ENCODE measurements at places on chromosomes 4 and X.

- no peak for DNase-seq
These were observed 683.1 kb downstream of the KCTD8 start for GRCh38 chr4:43765514-43765913.

DNA sequence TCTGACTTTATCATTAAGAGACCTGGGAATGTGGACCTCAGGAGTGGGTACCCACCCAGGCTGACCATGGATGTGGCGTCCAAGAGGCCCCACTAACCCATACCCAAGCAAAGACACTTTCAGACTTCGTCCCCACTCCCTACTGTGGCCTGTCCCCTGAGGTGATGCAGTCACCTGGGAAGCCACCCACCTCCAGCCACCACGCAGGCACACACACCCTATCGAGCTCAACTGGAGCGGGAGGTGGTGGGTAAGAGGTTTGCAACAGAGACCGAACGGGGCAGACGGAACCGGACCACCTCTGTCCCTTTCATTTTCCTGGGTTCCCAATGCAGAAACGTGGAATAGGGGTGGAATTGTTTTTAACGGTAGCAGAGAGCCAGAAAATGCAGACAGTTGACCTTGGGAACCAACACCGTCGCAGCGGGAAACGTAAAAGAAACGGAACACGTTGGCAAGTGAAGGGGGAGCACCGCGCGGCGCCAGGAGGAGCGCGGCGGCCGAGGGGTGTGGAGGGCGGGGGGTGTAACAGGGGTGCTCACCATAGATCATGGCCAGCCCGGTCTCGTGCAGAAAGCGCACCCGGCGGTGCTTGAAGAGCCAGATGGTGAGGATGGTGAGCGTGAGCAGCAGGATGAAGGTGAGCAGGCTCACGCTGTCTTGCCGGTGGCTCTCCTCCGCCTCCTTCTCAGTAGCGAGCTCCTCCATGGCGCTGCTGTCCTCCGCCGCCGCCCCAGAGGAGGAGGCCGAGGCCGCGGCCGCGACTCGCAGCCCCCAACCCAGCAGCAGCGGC lies 559 bp downstream of the SLC9A7 start:
- no peak for DNase-seq

DNA sequence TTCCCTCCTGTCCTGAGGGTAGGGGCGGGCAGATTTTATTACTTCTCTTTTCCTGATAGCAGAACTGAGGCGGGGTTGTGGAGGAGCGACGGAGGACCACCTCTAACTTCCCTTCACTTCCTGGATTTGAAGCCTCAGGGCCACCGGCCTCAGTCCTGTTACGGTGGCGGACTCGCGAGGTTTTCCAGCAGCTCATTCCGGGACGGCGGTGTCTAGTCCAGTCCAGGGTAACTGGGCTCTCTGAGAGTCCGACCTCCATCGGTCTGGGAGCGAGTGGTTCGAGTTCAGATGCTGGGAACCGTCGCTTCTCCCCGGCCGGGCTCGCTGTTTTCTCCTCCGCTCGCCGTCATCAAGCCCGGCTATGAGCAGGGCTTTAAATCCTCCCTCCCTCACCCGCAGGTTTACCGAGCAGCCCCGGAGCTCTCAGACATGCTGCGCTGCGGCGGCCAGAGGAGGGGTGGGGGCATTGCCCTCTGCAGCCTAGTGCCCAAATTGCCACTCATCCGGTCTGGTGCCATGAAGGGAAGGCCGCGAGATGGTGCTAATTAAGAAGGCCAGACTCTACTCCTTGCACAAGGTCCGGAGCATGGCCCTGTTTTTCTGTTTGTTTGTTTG lies 23.3 kb downstream of the HAND2 start:
- no peak for DNase-seq

DNA sequence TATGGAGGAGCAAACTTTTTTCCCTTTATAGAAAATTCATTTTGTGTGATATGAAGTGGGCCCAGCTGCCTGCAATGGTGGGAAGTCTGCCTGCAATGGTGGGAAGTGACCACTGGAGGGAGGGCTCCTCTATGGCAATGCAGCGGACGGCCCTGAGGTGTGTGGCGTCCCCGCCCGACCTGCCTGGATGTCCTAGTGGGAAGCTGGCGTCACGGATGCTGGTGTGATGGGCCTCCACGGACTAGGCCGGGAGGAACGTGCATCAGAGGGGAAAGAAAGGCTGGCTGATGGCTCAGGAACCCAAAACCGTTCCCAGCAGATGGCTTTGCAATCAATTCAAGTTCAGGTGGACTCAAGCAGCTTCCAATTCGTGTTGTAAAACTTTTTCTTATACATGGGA lies 177.9 kb downstream of the AFAP1 start:
- DNase-seq = peak; percentile 13

DNA sequence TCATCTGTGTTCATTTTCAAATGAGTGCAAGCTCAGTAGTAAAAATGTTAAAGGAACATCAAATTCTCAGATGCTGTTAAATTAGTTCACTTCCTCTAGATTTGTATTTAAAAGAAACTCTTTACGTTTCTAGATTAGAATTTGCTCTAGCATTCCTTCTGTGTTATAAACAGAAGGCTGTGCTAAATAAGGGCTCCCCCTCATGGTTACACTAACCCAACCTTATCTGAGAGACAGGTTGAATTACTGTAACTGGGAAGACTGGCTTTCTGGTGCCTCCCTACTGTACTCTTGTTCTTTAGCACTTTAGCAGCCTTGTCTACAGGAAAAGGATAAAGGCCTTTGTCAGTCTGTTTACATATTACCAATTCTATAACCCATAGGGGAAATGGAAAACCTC lies 56.8 kb downstream of the RXFP1 start:
- DNase-seq = peak; percentile 38

DNA sequence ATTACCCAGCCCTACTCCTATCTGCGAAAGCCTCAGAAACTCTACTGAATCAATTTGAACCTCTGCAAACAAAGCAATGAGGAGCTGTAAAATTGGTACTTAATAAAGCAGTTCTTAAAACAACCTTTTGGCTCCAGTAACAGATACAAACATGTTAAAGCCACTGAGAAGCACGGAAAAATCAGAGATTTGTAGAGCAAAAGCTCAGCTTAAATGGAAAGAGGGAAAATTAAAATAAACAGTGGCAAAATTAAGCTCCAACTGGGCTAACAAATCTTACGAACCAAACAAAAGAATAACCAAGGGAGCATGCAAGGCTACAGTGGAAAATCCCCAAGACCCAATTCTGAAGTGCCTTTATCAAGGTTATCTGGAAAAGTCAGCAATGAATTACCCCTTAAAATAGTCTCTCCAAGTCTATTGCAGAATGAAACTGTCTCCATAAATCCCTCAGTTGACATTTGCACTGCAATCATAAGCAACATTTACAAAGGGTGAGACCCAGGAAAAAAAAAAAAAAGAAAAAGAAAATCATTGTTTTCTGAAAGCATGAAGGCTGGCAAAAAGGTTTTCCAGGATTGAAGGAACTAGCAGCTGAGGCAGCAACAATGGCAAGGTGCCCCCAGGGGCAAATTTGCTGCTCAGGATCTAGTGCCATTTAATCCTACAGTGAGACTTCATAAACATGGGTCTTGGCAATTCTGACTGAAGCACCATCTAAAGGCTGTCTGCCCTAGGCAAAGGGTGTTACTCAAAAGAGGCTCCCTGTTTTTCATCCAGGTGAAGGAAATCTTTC lies 40.1 kb downstream of the USP46 start:
- DNase-seq = no peak

DNA sequence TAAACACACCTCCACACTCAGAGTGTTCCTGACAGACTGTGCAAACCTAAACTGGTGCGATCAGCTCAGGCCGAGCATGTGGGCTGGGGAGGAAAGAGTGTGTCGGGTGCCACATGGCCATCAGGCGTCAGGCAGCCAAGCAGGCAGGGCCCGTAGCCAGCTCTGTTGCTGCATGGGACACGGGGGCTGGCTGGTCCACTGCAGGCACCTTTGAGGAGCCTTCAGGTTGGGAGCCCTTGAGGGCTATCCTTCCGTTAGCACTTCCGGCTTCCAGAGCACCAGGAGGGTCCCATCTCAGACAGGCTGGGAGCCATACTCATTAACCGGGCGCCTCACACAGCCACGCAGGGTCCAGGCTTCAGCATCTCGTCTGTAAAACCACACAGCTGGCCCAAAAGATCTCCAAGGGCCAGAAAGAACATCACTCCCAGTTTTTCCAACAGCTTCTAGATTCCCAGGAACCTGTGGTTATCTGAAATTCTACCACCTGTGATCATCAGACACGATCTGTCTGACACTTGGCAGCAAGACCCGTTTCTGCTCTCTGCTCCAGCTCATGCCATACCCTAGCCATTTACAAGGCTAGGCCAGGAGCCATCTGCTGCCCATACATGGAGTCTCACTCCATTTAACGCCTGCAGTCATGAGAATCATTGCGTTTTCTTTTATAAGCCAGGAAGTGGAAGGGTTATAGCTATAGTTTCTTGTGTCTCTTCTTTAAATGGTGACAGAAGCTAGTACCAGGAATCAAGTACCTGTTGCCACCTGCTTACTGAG lies 87.5 kb downstream of the NSUN7 start:
- DNase-seq = no peak

GRCh38 chr4:107572281-107572680 lies 147.8 kb downstream of the PAPSS1 start:
- no peak for DNase-seq

DNA sequence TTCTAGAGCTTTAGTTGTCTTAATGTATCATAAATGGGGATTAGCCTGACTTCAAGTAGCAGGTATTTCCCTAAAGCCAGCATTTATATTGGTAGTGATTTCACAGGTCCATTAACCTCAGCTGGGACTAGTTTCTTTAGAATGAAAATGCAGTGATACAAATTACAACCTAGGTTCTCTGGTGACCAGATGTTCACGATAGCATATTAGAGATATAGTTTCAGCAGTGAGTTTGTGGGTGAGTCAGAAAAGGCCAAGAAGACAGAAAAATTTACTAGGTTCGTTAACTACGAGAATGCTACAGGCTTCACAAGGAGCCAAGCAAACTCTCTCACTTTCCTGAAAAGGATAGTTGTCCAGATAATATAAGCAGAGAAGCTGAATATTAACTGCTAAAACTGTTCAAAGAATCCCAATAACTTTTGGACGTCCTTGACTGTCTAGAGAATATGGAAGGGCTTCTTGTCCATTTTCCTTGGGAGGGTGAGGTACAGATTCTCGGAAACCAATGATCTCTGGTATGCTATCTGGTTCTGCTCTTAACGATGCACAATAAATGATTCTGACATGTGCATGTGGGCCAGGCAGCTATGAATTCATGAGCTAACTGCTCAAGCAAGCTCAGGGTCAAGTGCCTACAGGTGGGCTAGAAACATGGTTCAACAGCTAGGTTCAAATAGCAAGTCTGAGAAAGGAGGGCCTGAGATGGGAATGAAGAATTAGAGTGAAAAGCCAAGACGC lies 6.0 kb upstream of the SPCS3 start:
- no peak for DNase-seq

- DNase-seq = no peak
These were observed 253.1 kb upstream of the RPS6KA3 start for GRCh38 chrX:20519826-20520225.

Data from stromal cell of bone marrow (primary cell).